ENCODE measurements at places on chromosomes 12 and 14. TPM values are rescaled to one million over a fixed set of nuclear protein-coding genes. Genes with fewer than 3 reads are reported as not detected.

DNA sequence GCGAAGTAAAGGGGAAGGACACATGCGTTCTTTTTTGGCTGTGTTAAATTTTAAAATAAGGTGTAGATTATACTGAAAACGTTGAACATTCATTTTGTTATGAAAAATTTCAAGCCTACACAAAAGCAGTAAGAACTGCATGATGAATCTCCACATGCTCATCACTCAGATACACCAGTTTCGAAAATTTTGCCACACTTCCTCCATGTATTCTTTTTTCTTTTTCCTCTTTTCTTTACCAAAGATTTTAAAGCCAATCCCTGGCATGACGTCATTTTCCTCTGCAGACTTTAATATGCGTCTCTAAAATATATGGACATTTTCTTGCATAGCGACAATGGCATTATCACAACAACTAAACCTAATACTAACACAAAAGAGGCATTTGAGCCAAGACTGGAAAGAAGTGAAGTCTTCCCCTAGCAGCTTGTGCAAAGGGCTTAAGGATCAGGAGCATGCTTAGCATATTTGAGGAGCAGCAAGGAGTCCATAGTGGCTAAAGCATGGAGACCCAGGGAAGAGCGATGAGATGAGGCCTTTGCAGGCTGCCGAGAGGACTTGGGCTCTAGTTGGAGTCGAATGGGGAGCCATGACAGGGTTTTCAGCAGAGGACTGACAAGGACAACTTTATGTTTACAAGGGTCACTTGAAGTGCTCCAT is 111.9 kb downstream of the ERC1 start:
- peaks cover 12% of the 10 kb centered on the region for H3K4me1 ChIP-seq
- H3K27ac ChIP-seq: no peak overlapping the region
- peaks cover 11% of the 10 kb centered on the region for H3K36me3 ChIP-seq
- no peaks in the 10 kb centered on the region for H3K27me3 ChIP-seq
- no peak for DNase-seq

GRCh38 chr14:28542040-28542439 is 224.5 kb upstream of the FOXG1 start:
- H3K27me3 ChIP-seq: peaks cover 9% of the 10 kb centered on the region
- H3K4me1 ChIP-seq: no peaks in the 10 kb centered on the region
- H3K4me3 ChIP-seq: no peak overlapping the region
- H3K36me3 ChIP-seq: no peaks in the 10 kb centered on the region
- no peak overlapping the region for H3K27ac ChIP-seq
- DNase-seq: no peak

GRCh38 chr12:9706086-9706685 is 26.7 kb downstream of the CLECL1 start:
- no peaks in the 10 kb centered on the region for H3K4me1 ChIP-seq
- no peaks in the 10 kb centered on the region for H3K36me3 ChIP-seq
- no peak overlapping the region for H3K4me3 ChIP-seq
- DNase-seq: no peak
- peaks cover 30% of the 10 kb centered on the region for H3K27me3 ChIP-seq
- no peak overlapping the region for H3K27ac ChIP-seq

- DNase-seq: no peak
- peak overlapping the region; percentile 99 for H3K27ac ChIP-seq
- H3K4me3 ChIP-seq: peak overlapping the region; percentile 92
Measured at GRCh38 chr14:75279153-75279762, 630 bp downstream of the FOS start.

- DNase-seq: no peak
- H3K27ac ChIP-seq: no peak overlapping the region
- no peaks in the 10 kb centered on the region for H3K27me3 ChIP-seq
- H3K36me3 ChIP-seq: no peaks in the 10 kb centered on the region
Measured at GRCh38 chr12:78002878-78003277, 172.2 kb downstream of the NAV3 start.

DNA sequence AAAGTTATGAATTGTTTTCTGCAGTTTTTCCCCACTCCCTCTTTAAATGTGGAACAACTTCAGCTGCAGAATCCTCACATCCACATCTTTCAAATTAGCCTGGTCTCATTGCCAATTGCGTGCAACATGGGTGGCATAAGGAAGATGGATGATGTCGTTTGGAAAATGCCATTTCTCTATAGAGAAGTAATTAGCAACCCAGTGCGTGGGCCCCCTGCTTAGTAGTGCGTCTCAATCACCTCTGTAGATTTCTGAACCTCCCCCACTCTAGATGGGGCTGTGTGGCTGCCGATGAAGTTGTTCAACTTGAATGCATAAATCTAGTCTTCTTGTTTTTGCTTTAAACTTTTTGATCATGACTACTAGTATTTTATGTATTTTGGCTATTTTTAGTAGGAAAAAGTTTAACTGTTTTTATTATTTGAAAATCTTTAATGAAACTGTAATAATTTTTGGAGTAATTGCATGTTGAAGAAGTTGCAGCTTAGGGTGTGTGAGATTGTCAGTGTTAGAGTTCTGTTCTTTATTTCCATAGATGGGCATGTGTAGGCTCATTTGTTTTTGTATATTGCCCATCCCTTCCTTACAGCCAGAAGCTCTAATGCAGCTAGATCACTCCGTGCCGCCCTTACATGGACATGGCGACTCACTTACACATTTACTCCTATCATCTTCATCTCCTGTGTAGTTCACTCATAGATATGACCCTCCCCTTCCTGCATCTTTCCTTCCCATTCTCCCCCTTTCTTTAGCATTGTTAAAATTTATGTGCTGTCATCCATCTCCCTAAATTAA is 358.2 kb downstream of the DIO2 start:
- H3K4me3 ChIP-seq: no peak overlapping the region
- H3K4me1 ChIP-seq: peaks cover 14% of the 10 kb centered on the region
- DNase-seq: no peak
- H3K27me3 ChIP-seq: no peaks in the 10 kb centered on the region

CAPZA3 gene
- total RNA-seq: not detected

OTX2 gene
- total RNA-seq: not detected

DHRS2 gene
- total RNA-seq: not detected

GPR137C gene
- total RNA-seq: 2.2 TPM
